ENCODE measurements at places on chromosomes 13 and 19.

GRCh38 chr19:37227996-37228395 is 10.0 kb downstream of the ZNF383 start:
- no peak for DNase-seq

- no peak for DNase-seq
These were observed 15.3 kb upstream of the ERICH6B start for GRCh38 chr13:45630791-45631190.

DNA sequence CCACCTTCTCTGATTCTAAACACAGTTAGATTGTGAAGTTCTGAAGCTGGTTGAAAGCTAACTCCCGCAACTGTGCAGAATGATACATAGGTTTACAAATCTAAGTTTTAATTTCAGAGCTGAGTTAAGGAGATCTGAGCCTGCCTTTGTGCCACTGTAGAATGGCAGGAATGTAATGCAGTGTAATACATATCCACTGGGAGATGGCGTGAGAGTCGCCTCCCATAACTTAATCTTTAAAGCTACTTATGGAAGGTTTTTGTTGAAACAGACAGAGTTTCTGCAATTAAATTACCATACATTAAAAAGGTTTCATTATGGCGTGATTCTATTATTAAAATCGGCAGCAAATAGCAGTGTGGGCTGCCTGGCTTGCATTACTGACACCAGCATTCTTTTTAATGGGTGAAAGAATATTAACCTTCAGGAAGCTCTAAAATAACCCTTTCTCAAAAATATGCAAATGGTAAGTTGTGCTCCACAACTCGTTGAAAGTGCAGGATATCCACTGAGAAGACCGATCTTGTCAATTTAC is 257.4 kb downstream of the OLFM4 start:
- no peak for DNase-seq

DNA sequence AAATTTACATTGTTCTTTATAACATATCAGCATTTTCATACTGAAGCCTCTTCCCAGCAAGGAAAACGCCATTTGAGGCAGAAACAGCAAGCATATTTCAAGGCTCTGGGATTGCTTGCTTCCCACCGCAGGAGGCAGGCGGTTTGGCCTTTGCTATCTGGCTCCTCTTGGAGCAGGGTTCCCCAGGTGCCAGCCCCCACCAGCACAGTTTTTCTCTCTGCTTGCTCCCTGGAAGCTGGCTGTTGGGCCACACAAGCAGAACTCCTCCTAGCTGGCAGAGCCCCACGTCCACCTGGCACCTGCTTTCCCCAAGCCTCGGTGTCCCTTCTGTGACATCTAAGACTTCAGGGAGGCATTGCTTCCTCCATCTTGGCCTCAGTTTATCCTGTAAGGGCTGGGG is 16.7 kb downstream of the GATAD2A start:
- DNase-seq = no peak

DNA sequence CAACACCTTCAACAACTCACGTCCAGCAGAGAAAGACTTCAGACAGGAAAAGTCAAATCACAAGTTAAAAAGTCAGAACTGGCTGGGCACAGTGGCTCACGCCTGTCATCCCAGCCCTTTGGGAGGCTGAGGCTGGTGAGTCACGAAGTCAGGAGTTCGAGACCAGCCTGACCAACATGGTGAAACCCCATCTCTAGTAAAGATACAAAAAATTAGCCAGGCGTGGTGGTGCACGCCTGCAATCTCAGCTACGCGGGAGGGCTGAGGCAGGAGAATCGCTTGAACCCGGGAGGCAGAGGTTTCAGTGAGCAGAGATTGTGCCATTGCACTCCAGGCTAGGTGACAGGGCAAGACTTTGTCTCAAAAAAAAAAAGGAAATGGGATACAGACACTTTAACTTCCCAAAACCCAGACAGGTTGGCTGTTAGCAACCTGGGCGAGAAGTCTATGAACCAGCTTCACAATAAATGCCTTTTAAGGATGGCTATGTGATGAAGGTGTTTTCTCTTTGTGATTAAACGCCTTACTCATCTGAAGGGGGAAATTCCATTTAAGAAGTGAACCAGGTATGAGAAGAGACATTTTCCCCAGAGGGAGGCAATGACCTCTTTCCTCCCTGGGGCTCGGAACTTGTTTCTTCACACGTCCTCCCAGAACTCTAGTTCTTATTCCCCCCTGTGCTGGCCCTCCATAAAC is 80.4 kb downstream of the INSR start:
- DNase-seq = no peak

- DNase-seq = peak; percentile 42
These were observed 139.9 kb downstream of the ZAR1L start for GRCh38 chr13:32175307-32175706.

DNA sequence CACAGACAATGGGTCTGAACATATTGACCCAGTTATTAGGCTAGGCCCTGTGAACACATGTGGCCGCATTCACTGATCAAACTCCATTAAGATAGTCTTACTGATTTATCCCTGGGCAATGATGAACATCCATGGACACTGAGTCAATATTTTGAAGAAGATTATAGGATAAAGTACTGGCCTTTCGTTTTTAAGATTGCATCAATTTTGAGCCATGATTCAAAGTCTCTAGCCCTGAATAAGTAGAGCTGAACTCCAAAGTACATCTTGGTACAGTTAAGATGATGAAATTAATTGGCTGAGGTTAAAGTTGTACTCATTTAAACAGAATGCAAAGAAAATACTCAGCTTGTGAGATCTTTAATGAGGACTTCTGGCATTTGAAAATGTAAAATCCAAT is 1581.9 kb downstream of the EFNB2 start:
- peak; percentile 28 for DNase-seq

GRCh38 chr19:4493104-4493928 is 21.2 kb downstream of the HDGFL2 start:
- DNase-seq = no peak

- DNase-seq = no peak
These were observed 8.4 kb downstream of the EGLN2 start for GRCh38 chr19:40807147-40808020.

GRCh38 chr13:99347911-99348451 is 40.8 kb upstream of the GPR183 start:
- no peak for DNase-seq

DNA sequence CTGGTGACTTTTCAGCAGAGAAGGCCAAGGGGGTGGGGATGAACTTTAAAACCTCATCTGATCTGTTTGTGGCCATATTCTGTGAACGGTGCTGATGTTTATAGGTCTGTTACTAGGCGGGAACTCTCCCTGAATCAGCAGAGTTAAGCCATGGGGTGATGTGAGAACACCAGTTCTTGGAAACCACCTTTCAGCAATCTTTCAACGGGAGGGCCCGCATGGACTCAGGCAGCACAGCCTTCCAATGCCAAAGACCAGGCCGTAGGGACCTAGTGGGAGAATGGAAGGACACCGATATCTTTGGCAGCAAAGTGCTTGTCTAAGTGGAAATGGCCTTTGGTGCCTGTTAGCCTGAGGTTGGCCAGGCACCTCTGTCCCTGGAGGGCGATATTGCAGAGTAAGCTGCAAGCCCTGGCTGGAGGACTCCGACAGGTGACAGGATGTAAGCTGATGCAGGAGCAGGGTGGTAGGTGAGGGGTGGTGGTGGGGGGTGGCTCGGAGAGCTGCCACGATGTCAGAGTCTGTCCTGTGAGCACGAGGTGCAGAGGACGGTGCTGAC is 57.0 kb downstream of the ERCC5 start:
- no peak for DNase-seq

DNA sequence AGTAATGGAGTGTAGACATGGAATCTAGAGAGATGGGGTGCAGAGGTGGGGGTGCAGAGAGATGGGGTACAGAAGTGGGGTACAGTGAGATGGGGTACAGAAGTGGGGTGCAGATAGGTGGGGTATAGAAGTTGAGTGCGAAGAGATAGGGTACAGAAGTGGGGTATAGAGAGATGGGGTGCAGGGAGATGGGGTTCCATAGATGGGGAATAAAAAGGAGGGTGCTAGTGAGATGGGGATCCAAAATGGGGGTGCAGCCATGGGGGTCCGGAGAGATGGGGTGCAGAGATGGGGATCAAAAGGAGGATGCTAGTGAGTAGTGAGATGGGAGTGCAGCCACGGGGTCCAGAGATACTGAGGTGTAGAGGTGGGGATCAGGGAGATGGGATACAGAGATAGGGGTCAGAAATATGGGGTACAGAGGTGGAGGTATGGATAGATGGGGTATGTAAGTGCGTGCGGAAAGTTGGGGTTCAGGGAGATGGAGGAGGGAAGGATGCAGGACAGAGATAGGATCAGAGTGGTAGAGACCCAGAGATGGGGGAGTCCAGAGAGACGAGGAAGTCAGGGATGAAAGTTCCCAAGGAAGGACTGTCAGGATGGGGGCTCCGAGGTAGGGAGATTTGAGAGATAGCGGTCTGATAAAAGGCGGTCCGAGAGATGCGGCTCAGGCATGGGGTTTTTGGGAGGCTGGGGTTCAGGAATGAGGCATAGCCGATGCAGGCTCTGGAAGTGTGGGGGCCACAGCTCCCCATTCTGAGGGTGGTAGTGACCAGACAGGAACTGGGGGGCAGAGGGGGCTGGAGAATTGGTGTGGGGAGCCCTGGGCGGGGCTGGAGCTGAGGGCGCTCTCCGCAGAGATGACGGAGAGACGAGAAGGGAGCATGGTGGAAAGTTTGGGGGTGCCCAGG is 3.4 kb downstream of the PALM3 start:
- no peak for DNase-seq

- DNase-seq = no peak
These were observed 78.9 kb downstream of the TEX26 start for GRCh38 chr13:31011193-31011860.

DNA sequence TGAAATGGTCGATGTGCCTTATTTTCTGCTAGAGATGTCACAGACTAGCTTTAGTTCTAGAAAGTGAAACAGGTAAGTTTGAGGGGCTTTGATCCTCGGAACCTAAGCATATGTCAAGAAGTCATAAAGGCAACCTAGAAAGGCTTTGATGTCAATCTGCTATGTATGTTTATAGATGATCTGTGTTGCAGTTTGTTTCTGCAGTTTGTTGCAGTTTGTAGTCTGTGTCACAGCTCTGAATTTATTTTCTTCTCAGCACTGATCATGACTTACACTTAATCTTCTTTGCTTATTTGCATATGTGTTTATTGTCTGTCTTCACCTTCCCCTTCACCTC is 5.9 kb downstream of the LSM14A start:
- no peak for DNase-seq

GRCh38 chr19:18251587-18252369 is 22.5 kb downstream of the IQCN start:
- peak; percentile 55 for DNase-seq

DNA sequence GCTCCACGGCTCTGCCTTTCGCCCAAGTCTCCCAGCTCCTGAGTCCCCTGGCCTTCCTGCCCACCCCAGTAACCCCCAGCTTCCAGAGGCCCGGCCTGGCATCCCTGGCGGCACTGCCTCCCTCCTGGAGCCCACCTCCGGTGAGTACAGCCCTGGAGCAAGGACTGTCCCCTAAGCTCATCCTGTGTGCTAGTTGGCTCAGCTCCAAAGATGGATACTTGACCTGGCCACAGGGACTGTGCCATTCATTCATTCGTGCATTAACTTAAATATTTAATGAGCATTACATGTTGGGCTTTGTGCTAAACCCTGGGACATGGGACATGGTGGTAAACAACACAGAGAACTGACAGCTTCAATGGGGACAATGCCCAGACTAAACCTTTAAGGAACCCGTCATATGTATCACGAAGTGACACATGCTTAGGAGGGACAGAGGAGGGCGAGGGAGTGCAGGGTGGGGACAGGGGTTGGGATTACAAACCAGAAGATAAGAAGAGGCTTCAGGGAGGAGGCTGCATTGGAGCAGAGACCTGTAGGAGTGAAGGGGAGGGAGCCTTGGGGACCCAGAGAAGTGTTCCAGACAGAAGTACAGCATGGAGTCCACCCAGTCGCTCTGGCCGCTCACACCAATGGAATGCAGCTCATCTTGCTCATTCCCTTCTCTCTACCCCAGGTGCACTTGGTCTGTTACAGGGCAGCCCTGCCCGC is 6.9 kb upstream of the OVOL3 start:
- DNase-seq = no peak

- DNase-seq = peak; percentile 74
These were observed 129.3 kb upstream of the SERP2 start for GRCh38 chr13:44244288-44244687.

GRCh38 chr19:21593934-21594820 is 88.8 kb downstream of the ZNF429 start:
- DNase-seq = no peak

- DNase-seq = no peak
These were observed 50.9 kb upstream of the ATP11A start for GRCh38 chr13:112638919-112639318.

- no peak for DNase-seq
These were observed at the start of gene LCP1 for GRCh38 chr13:46181840-46182490. LCP1 (minus strand) TSS chr13:46182177; CDS start chr13:46159662, 22,515 bp downstream.

- DNase-seq = peak; percentile 54
These were observed 39.3 kb upstream of the GPR183 start for GRCh38 chr13:99346335-99347042.

DNA sequence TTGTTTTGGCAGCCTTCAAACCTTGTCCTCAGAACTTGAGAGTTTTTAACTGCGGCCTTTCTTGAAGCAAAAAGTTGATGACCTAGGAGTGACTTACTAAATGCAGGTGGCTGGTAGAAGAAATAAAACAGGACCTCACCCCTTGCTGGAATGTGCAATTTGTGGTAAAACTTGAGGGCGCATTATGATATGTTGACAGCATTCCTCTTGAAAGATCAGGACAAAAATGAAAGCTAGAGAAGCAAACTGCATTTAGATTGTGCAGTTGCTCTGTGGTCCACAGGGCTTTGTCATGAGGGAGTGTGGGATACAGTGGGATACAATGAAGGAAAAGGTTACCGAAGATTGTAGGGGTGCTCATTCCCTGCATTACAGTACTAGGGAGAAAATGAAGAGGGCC is 504.2 kb downstream of the GPC6 start:
- DNase-seq = peak; percentile 31

DNA sequence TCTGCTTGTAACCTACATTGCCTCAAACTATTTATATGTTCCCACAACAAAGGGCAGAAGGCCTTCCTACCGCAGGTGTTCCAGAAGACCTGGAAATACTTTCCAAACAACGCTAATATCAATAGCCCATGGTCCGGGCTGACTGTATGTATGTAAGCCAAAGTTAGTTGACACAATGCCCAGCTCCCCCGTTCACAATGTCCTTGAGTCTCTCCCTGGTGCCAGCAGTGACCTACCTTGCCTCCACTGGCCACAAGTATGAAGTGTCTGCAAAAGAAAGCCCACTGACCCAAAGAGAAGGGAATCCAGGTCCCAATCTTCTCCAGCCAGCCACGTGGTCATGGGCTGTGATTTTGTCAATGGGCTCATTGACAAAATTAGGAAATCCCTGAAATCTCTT is 118.6 kb downstream of the DLEU7 start:
- no peak for DNase-seq
